ENCODE measurements at places on chromosomes 11 and 22.

GRCh38 chr11:19327280-19327679, 86.5 kb upstream of the E2F8 start:
- DNase-seq = no peak

- DNase-seq = no peak
Measured at GRCh38 chr11:123181075-123181474, 14.0 kb downstream of the CLMP start.

- DNase-seq = no peak
Measured at GRCh38 chr11:80196932-80197554, 756.2 kb upstream of the TENM4 start.

- DNase-seq = no peak
Measured at GRCh38 chr11:129998905-129999304, 3.7 kb downstream of the PRDM10 start.

DNA sequence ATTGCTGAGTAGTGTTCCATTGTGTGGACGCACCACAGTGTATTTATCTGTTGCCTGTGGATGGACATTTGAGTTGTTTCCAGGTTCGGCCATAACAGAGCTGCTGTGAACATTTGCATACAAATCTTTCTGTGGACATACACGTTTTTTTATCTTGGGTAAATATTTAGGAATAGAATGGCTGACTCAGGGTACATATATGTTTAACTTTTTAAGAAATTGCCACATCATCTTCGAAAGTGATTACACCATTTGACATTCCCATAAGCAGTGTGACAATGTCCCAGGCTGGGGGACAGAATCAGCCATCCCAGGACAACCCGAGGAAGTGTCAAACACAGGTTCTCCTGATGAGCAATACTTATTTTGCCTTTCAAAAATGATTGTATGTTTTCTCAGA, 87.9 kb downstream of the OSBP2 start:
- DNase-seq = no peak

GRCh38 chr11:16895306-16895705, 118.9 kb downstream of the PLEKHA7 start:
- DNase-seq = no peak

DNA sequence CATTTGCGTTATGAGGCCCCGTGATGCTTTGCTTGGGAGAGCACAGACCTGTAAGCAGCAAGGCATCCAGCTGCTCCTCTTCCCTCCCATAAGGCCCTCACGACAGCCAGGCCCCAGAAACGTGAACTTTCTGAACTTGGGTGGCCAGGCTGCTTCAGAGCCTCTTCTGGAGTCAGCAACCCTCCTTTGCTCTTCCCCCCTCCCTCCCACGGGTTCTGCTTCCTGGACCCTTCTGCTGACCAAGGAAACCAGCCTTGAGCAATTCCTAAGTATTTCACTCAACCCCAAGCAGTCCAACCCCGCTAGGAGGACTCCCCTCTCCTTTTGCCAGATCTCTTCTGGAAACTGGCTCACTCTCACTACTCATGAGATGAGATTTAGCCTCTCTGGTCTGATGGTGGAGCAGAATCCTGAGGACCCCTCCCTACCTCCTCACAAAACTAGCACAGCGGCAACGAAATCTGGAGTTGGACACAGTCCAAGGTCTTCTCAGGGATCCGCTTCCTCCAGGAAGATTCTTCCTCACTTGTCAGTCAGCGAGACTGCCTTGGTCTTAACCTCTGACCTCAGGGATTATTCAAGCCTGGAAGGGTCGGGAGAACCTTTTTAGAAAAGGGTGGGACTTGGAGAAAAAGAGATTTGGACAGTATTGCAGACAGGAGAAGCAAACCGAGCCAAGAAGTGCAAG, 86.2 kb downstream of the UBASH3B start:
- no peak for DNase-seq

GRCh38 chr22:48883211-48883960, 944.3 kb downstream of the BRD1 start:
- no peak for DNase-seq

DNA sequence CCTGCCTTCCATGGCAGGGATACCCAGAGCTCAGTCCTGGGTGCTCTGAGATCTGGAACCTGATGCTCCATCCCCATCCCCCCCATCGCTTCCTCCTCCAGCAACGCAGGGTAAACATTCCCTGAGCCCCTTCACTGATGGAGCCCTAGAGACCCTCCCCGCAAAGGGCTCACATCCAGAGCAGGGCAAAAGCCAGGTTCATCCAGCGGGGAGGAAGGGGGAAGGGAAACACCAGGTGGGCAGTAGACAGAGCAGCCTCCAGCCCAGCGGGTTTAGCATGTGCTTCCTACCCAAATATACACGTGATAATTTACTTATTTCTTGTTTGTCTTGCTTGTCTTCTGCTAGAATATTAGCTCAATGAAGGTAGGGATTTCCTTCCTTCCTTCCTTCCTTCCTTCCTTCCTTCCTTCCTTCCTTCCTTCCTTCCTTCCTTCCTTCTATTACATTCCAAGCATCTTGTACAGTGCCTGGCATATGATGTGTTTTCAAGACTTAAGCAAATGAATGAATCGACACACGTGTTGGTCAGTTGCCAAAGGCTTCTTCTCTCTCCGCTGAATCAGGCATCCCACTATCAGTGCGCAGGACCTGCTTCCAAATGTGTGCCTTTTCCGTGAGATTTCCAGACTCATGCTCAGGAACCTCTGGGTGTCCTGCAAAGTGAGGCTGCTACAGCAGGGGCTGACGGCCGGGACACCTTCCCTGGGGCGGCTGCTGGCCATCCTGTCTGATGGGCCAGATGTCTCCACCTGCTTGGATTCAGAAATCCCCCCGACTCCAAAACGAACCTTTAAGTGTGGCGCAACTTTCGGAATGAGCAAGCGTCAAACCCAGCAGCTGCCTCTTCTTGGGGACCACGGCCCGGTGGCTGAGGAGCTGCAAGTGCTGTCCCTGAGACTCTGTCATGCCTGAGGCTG, 955.1 kb downstream of the BRD1 start:
- no peak for DNase-seq

- DNase-seq = no peak
Measured at GRCh38 chr11:101126551-101127196, 2.9 kb downstream of the PGR start.

- DNase-seq = no peak
Measured at GRCh38 chr11:77418971-77419597, 54.8 kb downstream of the PAK1 start.

DNA sequence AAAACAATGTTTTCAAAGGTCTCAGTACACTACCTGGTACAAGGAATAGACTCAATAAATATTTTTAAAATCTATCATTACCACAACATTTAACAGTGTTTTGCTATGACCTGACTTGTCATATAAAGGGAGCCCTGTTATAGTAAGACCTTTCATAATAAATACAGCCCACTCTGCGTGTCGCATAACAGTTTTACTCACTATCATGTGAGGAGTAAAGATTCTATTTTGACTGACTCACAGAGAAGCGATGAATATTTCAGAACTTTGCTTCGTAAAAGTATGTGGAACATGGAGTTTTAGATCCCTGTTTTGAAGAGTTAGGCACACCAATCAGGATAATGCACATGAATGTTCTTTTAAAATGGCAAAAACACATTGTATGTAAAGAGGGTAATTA, 531.2 kb downstream of the KCNA4 start:
- no peak for DNase-seq

DNA sequence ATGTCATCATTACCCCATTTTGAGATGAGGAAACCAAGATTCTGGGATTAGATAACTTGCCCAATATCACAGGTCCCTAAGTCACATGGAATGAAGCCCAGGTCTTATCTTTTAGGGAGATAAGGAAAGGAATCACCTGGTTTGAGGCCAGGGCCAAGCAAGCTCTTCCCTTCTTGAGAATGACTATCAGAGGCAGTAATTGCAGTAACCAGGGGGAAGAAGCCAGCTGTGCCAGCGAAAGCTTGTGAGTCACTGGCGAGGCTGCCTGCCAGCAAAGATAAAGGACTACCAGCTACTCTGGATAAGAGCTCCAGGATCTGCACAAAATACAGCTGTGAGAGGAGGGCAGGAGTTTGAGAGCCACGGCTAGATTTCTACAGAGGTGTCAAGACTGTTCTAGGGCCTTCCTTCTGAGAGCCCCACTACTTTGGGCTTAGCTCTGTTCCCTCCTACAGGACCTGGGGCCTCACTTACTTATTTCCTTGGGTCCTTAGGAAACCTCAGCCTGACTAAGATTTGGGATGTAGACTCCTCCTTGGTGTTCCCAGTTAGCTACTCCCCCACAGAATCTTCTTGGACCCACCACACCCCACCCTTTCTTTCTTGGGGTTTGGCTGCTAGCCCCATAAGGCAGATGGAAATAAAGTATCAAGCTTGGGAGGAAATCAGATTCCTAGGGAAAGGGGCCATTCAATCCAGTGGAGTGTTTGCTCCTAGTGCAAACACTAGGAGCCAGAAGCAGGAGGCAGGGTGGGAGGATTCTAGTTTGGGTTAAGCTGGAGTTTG, 9.7 kb upstream of the CCKBR start:
- peak; percentile 52 for DNase-seq

DNA sequence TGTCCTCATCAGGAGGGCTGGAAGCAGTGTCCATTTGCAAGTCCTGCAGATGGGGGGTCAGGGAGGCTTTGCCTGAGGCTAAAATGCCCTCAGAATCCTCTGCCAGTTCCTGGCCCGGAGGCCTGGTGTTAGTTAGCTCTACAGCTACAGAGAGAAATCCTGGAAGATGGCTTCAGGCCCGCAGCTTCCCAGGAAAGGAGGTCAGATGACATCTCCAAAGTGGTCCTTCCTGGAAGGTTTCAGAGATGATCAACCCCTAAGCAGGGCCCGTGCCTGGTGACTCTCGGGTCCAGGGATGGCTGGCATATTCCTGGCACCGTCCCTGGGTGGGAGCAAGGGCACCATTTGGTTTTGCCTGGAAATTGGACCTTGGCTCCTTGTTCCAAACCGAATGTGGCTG, 959.1 kb downstream of the BRD1 start:
- DNase-seq = no peak

DNA sequence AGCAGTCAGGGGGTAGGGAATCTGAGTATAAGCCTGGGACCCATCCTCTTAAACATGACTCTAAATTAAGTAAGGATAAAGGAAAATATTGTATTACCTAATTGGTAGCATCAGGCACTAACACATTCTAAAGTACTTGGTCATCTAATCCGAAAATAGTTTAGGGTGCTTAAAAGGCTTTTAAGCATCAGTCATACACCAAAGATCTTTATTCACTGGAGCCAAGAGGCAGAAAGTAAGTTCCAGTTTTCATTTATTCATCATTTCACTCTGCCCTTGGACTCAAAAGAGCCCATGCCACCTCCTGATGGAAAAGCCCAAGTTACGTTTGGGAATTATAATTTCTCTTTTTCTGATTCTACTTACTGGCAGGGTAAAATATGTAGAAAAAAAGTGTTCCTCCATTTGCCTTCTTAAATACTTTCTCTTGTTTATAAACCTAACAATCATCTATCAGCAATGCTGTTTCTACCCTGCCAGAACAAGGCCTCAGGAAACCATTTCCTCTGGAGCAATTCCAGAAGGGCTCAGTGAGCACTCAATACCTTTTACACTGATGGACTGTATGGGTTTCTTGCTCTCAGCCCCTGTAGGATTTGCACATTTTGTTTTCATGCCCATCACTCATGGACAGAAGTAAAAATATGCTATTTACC, 120.1 kb upstream of the SLC5A12 start:
- DNase-seq = peak; percentile 52

GRCh38 chr22:47632701-47633100, 870.3 kb downstream of the TBC1D22A start:
- no peak for DNase-seq

DNA sequence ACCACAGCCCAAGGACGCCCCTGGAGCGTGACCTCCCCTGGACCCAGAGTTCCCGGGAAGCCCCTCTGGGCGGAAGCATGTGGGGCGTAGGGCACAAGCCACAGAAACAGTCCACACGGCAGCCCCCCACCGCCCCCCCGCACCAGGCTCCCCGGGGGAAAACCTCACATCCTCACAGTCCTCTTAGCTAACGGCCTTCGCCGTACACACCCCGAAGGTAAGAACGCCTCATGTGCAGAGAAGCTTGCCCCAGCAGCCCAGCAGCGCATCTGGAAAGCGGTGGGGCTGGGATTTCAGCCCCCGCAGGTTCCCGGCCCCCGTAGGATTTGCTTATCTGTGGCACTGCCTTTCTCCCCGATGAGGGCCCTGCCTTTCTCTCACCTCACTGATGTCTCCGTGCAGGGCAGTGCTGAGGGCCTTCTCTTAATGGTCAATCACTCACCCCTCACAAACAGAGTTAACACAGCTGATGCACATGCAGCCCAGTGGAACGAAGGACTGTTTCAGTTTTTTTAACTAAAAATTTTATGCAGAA, 309.2 kb downstream of the BRD1 start:
- no peak for DNase-seq

DNA sequence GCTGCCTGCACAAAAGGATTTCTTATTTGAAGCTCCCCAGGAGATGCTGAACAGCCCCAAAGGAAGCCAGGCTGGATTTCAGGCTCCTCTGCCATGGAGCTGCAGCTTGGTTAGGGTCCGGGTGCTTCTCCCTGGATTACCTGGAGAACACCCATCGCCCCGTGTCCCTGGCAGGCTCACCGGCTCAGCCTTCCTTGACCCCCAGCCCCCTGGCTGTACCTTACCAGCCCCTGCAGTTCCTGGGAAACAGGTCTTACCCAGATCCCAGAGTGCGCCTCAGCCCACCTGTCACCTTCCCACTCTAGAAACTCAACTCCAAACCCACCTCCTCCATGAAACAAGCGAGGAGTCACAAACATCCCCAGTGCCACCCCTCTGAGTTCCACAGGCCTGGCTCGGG, 45.3 kb upstream of the CD5 start:
- DNase-seq = no peak

DNA sequence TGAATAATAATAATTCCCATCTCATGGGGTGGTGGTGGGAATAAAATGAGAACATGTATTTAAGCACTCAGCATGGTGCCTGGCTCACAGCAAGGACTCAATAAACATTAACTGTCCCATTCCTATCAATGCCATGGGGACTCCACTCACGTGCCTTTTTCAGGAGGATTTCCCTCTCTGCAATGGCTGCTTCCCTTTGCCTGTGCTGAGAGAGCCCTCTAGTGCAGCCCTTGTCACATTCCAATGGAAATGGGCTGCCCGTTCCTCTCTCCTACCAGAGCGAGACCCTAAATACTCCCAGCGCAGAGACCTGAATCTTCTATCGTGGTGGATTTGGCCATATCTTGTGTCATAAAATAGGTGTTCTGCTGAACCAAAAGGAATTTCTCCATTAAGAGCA, 621.5 kb upstream of the B3GAT1 start:
- DNase-seq = no peak

DNA sequence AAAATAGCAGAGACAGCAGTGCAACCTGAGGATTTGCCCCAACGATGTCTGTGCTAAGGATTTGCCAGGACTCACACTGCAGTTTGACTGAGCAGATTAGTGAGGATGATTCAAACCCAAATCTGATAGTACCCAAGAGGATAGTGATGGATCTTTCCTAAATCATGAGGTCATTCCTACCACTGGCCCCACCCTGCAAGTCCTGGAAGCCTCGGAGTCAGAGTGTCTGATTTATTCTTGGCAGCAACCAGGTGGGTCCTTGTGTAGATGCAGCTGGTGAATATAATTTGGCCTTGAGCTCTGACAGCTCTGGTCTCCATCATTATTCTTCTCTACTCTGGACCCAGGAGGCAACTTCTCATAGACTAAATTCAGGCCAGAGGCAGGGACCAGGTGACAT, 179.3 kb upstream of the RAG2 start:
- DNase-seq = no peak
